ENCODE measurements at places on chromosomes 12 and 14. TPM values are rescaled to one million over a fixed set of nuclear protein-coding genes. Genes with fewer than 3 reads are reported as not detected.

GRCh38 chr14:61108496-61109141 lies 127.6 kb downstream of the SLC38A6 start:
- H3K4me3 ChIP-seq: no peak overlapping the region
- DNase-seq: no peak
- no peak overlapping the region for H3K27ac ChIP-seq
- H3K36me3 ChIP-seq: no peaks in the 10 kb centered on the region
- H3K27me3 ChIP-seq: no peaks in the 10 kb centered on the region
- H3K4me1 ChIP-seq: peaks cover 7% of the 10 kb centered on the region

TSHR gene
- polyA plus RNA-seq: 0.75 TPM

- no peaks in the 10 kb centered on the region for H3K27me3 ChIP-seq
- H3K4me3 ChIP-seq: no peak overlapping the region
- DNase-seq: no peak
- H3K4me1 ChIP-seq: no peaks in the 10 kb centered on the region
- no peaks in the 10 kb centered on the region for H3K36me3 ChIP-seq
These were observed 1193.7 kb downstream of the GALC start for GRCh38 chr14:86799244-86799647.

GRCh38 chr12:7131502-7131866 lies 1.3 kb downstream of the CLSTN3 start:
- no peak overlapping the region for H3K27ac ChIP-seq
- H3K27me3 ChIP-seq: peaks cover 36% of the 10 kb centered on the region
- peaks cover 27% of the 10 kb centered on the region for H3K4me1 ChIP-seq
- H3K36me3 ChIP-seq: peaks cover 27% of the 10 kb centered on the region

MYF6 gene
- polyA plus RNA-seq: 0.22 TPM

DNA sequence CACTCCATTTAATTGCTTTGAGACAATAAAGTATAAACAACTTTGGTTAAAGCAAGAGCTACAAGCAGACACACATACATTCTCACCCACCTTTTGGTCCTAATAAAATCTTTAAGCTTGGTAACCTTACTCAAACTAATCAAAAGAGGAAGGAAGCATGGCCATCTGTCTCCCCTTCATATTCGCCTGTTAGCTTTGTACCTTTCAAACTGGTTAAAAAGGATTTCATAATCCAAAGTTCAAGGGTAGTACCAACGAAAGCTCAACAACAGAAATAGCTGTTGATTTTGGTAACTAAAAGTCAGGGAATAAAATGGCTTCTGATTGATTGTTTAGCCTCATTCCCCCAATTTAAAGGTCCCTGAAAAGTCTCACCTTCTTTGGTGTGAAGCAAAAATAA lies 456.9 kb downstream of the BCAT1 start:
- no peak for DNase-seq
- H3K36me3 ChIP-seq: no peaks in the 10 kb centered on the region
- no peak overlapping the region for H3K4me3 ChIP-seq
- H3K4me1 ChIP-seq: no peaks in the 10 kb centered on the region
- H3K27ac ChIP-seq: no peak overlapping the region

- no peak for DNase-seq
- no peak overlapping the region for H3K4me3 ChIP-seq
- H3K27me3 ChIP-seq: no peaks in the 10 kb centered on the region
- H3K27ac ChIP-seq: no peak overlapping the region
These were observed 33.7 kb downstream of the FGFR1OP2 start for GRCh38 chr12:26971963-26972362.

TAMALIN gene
- polyA plus RNA-seq: 33.8 TPM

DNA sequence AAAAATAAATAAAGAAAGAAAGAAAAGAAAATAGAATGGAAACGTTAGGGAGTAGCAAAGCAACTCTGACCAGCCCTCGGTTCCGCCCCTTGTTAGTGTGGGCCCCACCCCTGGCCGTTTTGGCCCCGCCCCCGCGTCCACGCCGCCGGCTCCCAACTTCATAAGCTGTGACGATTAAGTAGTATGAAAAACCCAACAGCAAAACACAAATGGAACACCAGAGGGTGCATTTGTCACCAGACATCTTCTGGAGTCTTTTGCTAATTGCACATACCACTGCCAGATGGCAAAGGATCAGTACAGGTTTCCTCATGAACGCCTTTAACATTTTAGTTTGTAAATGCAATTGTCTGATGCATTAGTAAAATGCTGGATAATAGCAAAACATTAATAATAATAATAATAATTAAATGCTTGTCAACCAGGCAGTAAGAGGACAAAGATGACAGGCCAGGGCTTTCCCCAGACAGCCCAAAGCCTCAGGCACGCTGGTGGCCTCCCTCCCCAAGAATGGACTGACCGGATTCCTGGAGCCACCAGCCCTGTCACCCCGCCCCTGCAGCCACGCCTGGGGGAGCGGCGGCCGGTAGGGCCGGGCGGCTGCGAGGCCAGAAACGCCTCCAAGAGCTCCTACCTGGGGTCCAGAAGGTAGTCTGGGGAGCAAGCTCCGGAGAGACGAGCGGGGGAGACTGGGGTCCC lies 23.6 kb downstream of the HSP90AA1 start:
- no peak overlapping the region for H3K27ac ChIP-seq
- H3K27me3 ChIP-seq: no peaks in the 10 kb centered on the region
- H3K36me3 ChIP-seq: no peaks in the 10 kb centered on the region
- H3K4me3 ChIP-seq: no peak overlapping the region
- peak; percentile 86 for DNase-seq

- no peak for DNase-seq
- H3K4me1 ChIP-seq: peaks cover 100% of the 10 kb centered on the region
- H3K36me3 ChIP-seq: peaks cover 38% of the 10 kb centered on the region
- no peak overlapping the region for H3K4me3 ChIP-seq
These were observed 35.6 kb downstream of the SH2B3 start for GRCh38 chr12:111441107-111441928.

- H3K4me3 ChIP-seq: no peak overlapping the region
- no peak overlapping the region for H3K27ac ChIP-seq
- no peaks in the 10 kb centered on the region for H3K27me3 ChIP-seq
- no peaks in the 10 kb centered on the region for H3K4me1 ChIP-seq
These were observed 82.6 kb upstream of the KCNH3 start for GRCh38 chr12:49456131-49456679.

GPR84 gene
- polyA plus RNA-seq: 0.73 TPM

GRCh38 chr14:101593411-101594238 lies 32.3 kb downstream of the DIO3 start:
- DNase-seq: no peak
- H3K27ac ChIP-seq: no peak overlapping the region
- H3K4me1 ChIP-seq: peaks cover 8% of the 10 kb centered on the region
- no peaks in the 10 kb centered on the region for H3K36me3 ChIP-seq
- no peak overlapping the region for H3K4me3 ChIP-seq

GRCh38 chr12:57240926-57241401 lies 10.0 kb downstream of the STAC3 start:
- no peaks in the 10 kb centered on the region for H3K36me3 ChIP-seq
- no peak for DNase-seq
- H3K27me3 ChIP-seq: peaks cover 91% of the 10 kb centered on the region
- H3K27ac ChIP-seq: no peak overlapping the region

DNA sequence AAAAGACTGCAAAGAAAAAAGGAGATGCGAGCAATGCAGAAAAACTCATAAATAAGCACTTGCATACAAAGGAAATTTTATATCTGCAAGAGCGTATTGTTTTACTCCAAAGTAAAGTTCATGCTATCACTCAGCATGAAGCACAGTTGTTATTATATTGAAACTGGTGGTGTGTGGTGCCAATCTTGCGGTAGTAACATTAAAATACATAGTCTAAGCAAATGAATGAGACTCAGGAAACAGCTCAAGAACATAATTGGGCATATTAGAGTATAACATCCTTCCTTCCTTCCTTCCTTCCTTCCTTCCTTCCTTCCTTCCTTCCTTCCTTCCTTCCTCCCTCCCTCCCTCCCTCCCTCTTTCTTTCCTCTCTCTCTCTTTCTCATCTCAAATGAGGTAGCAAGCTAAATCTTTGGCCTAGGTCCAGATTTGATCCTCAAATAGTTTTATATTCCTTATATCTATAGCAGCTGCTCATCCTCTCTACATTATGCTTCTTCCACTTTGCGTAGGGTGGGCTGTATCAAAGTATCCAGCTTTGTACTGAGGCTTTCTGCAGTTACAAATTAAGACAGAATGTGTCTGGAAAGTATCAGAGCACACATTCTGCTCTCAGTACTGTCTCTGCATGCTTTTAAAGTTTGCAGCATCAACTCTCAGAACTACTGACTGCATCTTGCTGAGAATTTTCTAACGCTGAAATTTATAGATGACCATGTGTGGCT lies 718.3 kb downstream of the RERGL start:
- H3K4me1 ChIP-seq: no peaks in the 10 kb centered on the region
- DNase-seq: no peak
- no peaks in the 10 kb centered on the region for H3K36me3 ChIP-seq
- H3K4me3 ChIP-seq: no peak overlapping the region

GRCh38 chr12:28780096-28780495 lies 369.0 kb upstream of the FAR2 start:
- no peaks in the 10 kb centered on the region for H3K27me3 ChIP-seq
- no peak overlapping the region for H3K27ac ChIP-seq
- H3K4me1 ChIP-seq: no peaks in the 10 kb centered on the region
- H3K4me3 ChIP-seq: no peak overlapping the region

GRCh38 chr12:20339060-20339459 lies 29.3 kb upstream of the PDE3A start:
- DNase-seq: no peak
- no peaks in the 10 kb centered on the region for H3K36me3 ChIP-seq
- no peaks in the 10 kb centered on the region for H3K27me3 ChIP-seq
- no peak overlapping the region for H3K4me3 ChIP-seq
- H3K4me1 ChIP-seq: no peaks in the 10 kb centered on the region

CLEC1B gene
- polyA plus RNA-seq: 2.6 TPM

DNA sequence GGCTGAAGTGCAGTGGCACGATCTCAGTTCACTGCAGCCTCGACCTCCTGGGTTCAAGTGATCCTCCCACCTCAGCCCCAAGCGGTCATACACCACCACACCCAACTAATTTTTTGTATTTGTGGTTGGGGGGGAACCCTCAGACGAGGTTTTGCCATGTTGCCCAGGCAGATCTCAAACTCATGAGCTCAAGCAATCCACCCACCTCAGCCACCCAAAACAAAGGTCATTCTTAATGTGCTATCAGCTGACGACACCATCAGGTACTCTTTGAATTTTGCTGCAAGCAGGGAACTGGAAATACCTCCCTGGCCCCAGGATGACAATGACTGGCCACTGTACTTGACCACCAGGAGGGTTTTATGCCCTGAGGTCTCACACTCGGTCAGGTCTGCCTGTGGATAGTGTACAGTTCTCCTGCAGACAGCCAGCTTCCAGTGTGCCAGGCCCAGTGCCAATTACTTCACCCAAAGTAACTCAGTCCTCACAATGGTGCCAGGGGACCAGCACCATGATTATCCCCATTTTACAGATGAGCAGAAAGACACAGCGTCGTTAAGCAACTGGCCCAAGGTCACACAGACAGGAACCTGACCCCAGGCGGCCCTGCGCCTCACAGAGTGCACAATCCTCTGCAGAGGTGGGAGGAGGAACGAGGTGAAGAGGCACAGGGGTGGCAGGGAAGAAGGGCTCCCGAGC lies 42.9 kb downstream of the ITPK1 start:
- H3K4me1 ChIP-seq: peaks cover 8% of the 10 kb centered on the region
- H3K27ac ChIP-seq: peak overlapping the region; percentile 97
- no peaks in the 10 kb centered on the region for H3K36me3 ChIP-seq
- DNase-seq: no peak
- H3K27me3 ChIP-seq: no peaks in the 10 kb centered on the region

- no peak for DNase-seq
- no peaks in the 10 kb centered on the region for H3K27me3 ChIP-seq
- H3K36me3 ChIP-seq: no peaks in the 10 kb centered on the region
These were observed 68.6 kb upstream of the PLEKHG7 start for GRCh38 chr12:92634202-92634601.

GRCh38 chr14:54652188-54652587 lies 85.3 kb downstream of the SAMD4A start:
- no peak overlapping the region for H3K4me3 ChIP-seq
- H3K4me1 ChIP-seq: peaks cover 34% of the 10 kb centered on the region
- DNase-seq: peak; percentile 83
- H3K27ac ChIP-seq: peak overlapping the region; percentile 66

DNA sequence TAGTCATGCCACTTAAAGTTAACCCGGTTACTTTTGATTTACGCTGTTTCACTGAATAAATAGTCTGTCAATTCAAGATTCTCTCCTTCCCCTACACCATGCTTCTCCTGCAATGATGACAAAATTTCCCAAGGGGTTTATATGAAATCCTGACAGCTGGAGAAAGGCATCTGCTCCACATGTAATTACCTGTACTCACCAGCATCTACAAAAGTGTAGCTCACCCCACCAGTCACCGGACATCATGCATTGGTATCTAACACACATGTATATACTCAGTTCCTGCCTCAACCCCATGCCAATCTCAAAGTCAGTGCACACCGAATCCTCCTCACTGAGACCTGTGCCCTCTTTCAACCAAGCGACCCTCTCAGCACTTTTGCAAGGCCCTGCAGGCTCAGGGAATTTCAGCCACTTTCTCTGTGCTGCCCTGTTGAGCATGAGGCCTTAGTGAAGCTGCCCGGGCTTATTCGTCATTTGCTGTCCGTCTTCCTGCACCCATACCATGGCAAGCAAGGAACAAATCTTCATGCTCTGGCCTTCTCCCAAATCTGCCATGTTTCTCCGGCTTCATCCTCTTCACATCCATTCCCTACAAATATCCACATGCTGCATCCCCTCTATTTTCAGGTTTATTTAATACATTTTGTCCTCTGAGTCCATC lies 131.6 kb downstream of the SEC23A start:
- no peaks in the 10 kb centered on the region for H3K27me3 ChIP-seq
- DNase-seq: no peak
- H3K4me1 ChIP-seq: no peaks in the 10 kb centered on the region
- H3K36me3 ChIP-seq: no peaks in the 10 kb centered on the region
- no peak overlapping the region for H3K27ac ChIP-seq

DNA sequence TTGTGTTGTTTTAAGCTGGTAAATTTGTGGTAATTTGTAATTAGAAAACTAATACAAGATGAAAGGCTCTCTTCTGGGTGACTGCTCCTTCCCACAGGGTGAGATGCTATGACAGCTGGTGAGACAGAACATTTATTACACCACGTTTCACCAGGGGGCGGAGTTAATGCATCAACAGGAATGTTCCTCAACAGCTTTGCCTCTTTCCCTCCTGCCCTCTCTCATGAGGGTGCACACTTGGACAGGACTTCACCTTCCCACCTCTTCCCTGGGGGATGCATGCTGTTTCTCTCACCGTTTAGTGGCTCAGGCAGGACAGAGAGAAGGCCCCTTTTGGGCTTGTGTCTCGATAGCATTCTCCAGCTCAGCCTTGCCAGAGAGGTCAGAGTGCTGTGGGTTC lies 13.4 kb upstream of the PPP1R1A start:
- H3K4me3 ChIP-seq: no peak overlapping the region
- H3K27me3 ChIP-seq: no peaks in the 10 kb centered on the region
- DNase-seq: no peak
- H3K4me1 ChIP-seq: no peaks in the 10 kb centered on the region
- no peak overlapping the region for H3K27ac ChIP-seq
